Astrocyte (in vitro differentiated cells and primary cell): ENCODE measurements at places on chromosomes 12 and 14.

DNA sequence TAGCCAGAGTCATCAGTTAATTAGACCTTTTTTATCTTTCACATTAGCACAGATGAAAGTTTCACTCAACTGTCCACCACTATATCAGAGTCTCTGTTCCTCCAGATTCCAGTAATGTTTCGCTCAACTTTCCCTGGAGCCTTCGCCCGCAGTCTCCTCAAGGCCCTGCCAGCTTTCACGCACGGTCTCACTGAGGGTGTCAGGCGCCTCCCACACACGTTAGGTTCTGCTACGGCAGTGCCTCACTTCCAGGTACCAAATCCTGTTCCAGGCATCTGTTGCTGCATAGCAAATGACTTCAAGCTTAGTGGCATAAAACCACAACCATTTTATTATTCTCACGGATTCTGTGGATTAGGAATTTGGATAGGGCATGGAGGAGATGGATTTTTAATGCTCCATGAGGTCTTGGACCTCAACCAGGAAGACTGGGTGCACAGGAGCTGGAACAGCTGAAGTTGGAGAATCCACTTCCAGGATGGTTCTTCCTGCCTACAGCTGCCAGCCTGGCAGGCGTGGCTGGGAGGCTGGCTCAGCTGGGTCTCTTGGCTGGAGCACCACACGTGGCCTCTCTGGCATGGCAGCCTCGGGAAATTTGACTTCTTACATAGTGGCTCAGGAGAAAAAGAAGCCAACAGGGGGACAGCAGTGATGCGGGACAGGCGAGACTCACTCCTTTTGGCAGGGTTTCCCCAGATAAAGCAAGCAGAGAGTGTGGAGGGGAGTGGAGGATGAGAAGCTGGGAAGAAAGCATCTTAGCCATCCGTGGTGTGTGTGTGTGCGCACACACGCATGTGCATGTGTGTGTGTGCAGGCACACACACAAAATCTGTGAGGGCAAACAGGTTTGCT, 21.3 kb upstream of the BCDIN3D start:
- DNase-seq = no peak

DNA sequence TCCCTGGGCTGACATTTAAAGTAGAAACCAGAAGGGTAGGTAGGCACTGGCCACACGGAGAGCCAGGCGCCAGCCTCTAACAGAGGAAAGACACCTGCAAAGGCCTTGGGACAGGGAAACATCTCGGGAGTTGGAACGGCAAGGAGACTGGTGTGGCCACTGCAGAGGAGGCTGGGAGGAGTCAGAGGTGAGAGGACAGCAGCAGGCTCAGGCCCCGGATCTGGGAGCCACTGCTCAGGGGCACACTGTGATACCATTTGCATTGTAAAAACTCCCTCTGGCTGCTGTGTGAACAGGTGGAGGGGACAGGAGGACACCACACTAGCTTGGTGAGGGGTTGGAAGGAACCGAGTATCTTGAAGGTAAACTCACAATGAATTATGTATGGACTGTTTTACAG, 2.7 kb downstream of the ANHX start:
- DNase-seq = no peak

DNA sequence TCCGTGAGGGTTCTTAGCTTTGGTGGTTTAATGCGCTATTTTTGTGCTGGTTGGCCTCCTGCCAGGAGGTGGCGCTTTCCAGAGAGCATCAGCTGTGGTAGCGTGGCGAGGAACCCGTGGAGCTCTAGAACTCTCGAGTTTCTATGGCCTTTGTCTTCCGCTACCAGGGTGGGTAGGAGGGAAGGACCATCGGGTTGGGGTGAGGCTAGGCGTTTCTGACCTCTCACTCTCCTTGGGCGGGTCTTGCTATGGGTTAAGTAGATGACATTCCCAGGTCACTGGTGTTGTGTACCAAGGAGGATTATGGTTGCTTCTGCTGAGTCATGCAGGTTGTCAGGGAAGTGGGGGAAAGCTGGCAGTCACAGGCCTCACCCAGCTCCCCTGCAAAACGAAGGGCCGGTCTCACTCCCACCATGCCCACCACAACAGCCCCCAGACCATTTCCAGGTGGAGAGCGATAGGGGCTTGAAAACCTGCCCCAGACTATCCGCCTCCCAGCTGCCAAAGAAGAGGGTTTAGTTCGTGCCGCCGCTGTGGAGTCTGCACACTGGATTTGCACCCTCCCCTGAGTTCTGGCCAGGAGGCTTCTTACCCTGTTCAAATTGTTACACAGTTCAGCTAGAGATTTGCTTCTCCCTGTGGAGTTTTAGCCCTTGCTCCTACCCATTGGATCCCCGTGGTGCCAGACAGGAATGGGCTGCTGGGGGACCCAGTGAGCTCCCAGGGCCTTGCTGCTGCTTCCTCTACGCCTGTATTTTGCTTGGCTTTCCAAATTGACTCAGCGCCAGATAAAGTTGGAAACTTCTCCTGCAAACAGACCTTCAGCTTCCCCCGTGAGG, 21.9 kb downstream of the RNFT2 start:
- DNase-seq = no peak

DNA sequence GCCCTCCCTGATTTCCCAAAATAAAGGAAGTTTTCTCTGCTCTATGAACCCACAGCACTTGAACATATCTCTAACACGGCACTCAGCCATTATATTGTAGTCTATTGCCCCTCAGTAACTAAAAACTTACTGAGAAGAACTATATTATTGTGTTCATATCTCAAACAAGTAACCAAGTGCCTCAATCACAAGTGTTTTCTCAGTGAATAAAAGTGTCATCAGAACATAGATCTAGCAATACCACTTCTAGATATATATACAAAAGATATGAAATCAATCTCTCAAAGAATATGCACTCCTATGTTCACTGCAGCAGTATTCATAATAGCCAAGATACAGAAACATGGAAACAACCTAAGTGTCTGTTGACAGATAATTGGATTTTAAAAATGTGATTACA, 138.1 kb downstream of the NELL2 start:
- DNase-seq = no peak

GRCh38 chr14:58428118-58428683, 682 bp downstream of the KIAA0586 start:
- peak; percentile 59 for DNase-seq

GRCh38 chr12:114762490-114763110, 78.6 kb upstream of the TBX3 start:
- no peak for DNase-seq

DNA sequence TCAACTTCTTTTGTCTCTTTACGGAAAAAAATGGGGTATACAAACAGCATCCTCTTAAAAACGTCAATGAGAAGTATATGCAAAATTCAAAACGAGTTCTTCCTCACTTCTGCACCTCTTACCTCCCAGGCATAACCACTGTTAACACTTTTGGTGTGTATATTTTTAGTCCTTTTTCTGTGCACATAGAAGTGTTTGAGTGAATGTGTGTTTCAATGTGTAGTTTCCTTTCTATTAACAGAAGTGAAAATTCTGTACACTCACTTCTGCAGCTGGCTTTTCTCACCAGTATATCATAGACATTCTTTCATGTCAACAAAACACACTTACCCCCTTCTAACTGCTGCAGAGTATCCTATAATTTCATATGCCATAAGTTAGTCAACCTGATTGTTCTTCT, 5.4 kb downstream of the UBR7 start:
- no peak for DNase-seq

- no peak for DNase-seq
Measured at GRCh38 chr12:43912859-43913258, 77.0 kb downstream of the TMEM117 start.

GRCh38 chr12:9346866-9347327, 138.7 kb upstream of the PZP start:
- no peak for DNase-seq

DNA sequence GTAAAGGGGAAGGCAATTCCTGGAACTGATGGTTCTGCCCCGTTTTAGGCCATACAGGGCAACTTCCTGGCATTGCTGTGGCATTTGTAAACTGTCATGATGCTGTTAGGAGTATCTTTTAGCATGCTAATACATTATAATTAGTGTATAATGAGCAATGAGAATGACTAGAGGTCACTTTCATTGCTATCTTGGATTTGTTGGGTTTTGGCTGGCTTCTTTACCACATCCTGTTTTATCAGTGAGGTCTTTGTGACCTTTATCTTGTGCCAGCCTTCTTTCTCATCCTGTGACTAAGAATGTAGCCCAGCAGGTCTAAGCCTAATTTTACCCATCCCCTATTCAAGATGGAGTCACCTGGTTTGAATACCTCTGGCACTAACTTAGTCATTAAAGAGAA, 51.2 kb downstream of the TESPA1 start:
- DNase-seq = peak; percentile 54

DNA sequence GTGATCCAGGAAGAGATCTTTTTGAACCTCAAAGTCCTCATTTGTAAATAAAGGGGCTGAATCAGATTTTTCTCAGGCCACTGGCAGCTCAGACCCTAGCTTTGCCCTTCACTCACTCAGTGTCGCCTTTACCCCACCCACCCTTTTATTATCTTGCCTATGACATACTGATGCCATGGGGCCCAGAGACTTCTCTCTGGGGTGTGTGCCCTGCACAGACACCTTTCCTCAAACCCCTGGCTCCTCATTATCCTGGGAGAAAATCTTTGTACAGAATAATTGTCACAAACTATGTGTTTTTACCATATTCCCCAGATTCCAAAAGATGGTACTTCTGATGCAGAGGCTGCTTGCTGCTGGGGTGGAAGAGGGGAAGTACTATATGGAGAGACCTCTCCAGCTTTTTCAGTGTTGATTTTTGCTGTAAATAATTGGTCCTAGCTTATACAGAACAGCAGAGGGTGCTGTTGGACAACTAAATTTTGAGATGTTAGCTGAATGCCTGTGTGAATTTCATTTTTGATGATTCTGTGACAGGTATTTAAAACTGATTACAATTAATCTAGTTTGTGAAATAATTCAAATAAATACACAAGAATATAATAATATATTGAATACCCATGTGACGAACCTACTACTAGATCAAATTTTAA, 53.9 kb upstream of the DCD start:
- DNase-seq = peak; percentile 13

GRCh38 chr14:75476274-75476995, 45.8 kb upstream of the BATF start:
- DNase-seq = no peak

GRCh38 chr14:86799244-86799647, 1193.7 kb downstream of the GALC start:
- peak; percentile 98 for DNase-seq

- DNase-seq = no peak
Measured at GRCh38 chr14:63867933-63868921, 15.4 kb downstream of the SYNE2 start.

DNA sequence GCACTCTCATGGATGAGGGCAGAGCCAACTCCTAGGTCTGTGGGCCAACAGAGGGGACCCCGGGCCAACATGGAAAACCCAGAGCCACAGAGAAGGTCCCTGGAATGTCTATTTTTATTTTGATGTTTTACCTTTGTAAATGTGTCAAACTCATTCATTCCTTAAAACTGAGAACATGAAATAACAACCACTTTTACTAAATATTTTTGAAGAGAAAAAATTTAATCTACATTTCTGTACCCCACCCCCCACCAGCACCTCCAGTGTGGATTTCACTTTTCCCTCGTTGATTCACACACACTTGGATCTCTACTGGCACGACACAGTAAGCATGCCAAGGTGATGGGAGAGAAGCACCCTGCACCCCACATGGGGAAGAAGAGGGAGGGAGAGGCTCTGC, 6.7 kb downstream of the KRT77 start:
- no peak for DNase-seq

DNA sequence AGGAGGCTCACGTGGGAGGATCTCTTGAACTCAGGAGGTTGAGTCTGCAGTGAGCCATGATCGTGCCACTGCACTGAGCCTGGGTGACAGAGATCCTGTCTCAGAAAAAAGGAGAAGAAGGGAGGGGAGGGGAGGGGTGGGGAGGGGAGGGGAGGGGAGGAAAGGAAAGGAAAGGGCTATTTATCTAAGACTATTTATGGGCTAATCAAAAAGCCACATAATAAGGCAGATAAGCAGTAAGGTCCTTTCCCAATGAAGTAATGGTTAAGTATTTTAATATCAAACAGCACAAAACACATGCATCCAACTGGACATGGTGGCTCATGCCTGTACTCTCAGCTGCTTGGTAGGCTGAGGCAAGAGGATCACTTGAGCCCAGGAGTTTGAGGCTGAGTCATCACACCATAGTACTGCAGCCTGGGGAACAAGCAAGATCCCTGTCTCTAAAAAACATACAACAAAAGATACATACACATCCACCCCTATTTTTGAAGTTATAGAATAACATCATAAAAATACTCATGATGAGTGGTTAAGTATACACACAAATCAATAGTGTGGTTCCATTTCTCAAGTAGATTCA, 9.7 kb downstream of the PAWR start:
- DNase-seq = peak; percentile 77

GRCh38 chr12:113659416-113659815, 187.7 kb upstream of the LHX5 start:
- DNase-seq = no peak

DNA sequence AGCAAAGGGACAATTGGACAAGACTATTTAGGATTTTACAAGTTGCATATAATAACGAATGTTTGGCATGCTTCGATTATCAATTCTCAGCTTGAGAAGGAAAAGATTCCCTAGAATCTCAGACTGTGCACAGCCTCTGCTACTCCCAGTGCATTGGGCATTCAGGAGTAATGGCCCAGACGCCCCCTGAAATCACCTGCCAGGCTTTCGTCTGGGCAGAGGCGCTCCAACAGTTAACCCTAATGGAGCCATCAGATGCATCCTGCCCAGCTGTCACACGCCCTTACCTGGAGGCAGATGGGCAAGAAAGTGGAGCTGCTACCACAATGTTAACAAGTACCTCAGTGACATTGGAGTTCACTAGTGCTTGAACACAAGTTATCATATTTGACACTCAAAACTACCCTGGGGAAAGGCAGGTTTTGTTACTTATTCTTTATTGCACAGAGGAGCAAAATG, 927 bp upstream of the LRP6 start:
- DNase-seq = no peak

DNA sequence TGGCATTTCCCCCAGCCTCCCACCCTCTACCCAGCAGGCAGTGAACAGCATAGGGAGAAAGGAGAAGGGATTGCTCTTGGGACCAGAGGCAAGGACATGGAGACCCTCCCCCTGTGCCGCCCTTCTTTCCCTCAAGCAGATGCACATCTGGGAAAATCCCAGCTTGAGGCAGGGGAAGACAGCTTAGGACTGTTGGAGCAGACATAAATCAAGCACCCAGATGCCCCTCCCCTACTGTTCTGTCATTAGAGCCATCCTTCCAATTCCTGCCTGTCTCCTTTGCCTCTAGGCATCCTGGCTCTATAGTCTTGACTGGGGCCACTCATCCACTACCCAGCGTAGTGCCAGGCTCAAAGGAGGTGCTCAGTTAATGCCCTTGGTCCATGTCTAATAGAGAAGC, 7.5 kb upstream of the CISTR start:
- no peak for DNase-seq
